ENCODE measurements at places on chromosomes 2 and 18.

- DNase-seq = no peak
Measured at GRCh38 chr2:127700527-127701192, 637 bp upstream of the SFT2D3 start.

DNA sequence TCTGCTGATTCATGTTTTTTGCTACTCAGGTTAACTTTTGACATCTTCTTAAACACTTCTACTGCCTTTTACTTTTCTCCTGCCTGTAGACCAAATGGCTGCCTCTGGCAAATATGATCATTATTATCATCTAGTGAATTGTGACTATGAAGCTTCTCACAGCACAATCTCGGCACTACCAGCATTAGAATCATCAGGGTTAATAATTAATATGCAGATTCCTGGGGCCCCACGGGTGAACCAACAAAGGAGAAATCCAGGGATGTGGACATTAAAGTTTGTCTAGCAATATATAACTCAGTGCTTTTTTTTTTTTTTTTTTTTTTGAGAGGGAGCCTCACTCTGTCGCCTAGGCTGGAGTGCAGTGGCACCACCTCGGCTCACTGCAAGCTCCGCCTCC lies 136.1 kb downstream of the SPOPL start:
- no peak for DNase-seq

DNA sequence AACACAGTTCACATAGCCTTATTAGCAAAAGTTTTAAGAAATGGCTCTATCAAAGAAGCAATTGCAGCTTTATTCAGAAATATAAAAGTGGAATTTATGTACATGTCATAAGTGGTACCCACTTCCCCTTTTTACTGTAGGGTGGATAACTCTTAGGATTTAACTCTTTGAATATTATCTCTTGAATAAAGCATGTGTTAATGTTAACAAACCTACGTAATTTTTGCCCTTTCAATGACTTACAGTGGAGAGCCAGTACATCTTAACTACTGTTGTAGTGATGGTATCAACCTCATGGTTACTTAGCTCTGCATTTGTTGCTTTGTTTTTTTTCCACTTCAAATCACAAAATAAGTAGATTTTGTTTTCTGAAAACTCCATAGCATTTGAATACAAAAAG lies 8.8 kb downstream of the NABP1 start:
- no peak for DNase-seq

DNA sequence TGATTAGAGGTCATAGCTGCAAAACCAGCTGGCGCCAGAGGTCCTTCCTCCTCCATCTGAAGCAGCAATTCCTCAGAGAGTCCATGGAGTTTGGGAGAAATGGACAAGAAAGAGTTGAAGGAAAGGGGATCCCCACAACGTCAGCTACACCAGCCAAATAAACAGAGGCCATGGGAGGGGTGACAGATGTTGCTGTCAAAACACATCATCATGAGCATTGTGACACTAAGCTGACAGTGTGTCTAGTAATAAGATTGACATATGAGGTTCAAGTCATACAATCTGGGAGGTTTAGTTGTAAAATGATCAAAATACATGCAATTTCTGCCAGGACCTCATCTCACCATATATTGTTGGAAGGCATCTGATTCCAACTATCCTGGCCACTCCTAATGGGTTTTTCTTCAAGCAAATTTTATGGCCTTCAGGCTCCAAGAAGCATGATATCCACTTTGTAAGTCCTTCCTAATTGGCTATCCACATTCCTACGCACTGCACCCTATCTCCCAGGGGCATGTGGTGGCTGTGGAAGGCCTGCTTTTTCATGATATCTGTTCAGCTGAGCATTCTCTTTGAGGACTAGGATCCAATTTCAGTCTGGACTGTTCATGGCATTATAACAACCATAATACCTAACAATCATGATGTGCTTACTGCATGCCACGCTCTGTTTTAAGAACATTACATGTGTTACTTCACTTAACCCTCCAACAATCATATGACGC lies 335.0 kb upstream of the ID2 start:
- no peak for DNase-seq

- no peak for DNase-seq
Measured at GRCh38 chr2:168322325-168323007, 75.1 kb upstream of the STK39 start.

Data from COR-L47 (cell line).